ENCODE measurements at places on chromosomes 3 and 15.

DNA sequence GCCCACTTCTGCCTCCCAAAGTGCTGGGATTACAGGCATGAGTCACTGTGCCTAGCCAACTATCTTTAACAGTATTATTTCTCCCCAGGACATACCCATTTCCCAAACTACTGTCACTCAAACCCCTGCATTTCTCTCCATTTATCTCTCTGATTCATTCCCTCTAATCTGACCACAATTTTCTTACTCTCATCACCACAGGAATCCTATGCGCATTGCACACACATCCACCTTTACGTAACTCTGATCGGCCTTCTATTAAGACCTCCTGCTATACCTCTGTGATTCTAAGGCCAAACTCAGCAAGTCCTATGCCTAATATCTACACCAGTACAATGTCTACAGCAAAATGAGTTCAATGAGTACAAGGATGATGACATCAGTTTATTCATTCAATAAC lies 235.0 kb downstream of the ULK4 start:
- no peak for DNase-seq

GRCh38 chr3:39362192-39362591 lies 21.0 kb upstream of the SLC25A38 start:
- DNase-seq = no peak

GRCh38 chr15:60391722-60392315 lies 6.0 kb downstream of the ANXA2 start:
- no peak for DNase-seq

DNA sequence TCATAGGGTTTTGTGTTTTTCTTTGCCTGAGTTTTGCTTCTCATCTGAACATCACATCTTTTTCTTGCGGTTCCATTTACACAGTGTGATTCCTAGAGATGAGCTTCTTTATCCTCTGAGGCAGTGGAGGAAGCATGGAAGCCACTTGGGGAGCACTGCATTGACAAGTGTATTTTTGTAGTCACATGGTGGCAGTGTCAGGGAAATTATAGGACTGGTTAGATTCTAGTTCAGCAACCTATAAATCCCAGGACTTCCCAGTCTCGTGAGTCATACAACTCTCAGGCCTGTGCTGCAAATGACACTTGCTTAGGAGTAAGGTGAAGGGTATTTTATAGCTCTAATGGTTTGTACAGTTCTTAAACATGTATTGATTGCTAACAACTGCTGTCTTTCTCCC lies 58.4 kb downstream of the RBM6 start:
- DNase-seq = no peak

DNA sequence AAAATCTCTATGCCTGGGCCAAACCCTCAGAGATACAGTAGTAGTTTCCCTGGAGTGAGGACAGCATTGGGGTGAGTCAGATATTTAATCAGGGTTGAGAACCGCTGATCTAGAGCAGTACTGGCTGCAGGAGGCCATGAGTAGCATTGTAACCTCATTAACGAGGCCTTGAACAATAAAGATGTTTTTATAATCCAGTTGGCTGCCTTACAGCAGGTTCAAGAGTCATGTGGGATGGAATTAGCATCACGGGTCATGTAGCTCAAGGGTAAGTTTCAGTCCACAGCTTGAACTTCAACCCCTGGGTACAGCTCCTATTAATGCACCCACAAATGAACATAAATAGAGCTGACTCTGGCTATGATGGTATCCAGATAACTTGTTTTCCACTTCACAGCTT lies 5.1 kb downstream of the HPS3 start:
- DNase-seq = no peak

DNA sequence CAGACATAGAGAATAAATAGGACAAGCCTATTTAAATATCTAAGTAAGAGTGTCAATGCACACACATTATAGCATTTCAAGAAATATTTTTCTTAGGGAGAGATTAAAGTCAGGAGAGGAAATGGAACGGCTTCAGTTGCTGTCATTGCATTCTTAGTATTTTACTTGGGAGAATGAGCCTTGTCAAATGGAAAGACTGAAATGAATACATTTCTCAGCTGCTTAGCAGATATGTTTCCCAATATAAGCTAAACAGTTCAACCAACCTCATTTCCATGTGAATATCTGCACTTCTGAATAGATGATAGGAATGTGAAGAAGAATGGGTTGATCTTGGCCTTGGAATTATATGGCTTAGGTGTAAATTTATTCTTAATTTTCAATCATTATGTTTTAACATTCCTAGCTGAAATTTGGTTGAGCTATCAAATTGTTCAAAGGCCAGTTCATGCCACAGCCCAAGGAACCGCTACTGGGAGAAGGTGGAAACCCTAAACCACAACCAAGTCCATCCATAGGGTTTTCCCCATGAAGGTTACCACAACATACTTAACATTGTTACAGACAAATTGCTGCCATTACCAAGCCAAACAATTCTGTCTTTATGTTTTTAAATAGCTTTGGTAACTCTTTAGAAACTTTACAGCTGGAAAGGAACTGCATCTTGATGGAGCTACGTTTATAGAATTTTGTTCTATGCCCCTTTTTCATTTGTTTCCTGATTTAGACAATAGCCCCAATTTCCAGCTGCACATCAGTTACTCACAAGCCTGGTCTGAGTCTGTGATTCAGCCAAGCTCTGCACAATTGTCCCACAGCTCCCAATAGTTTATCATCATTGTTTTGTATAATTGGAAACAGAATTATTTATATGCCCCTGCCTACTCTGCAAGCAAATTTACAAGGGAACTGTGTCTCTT lies 459.6 kb downstream of the MECOM start:
- no peak for DNase-seq

DNA sequence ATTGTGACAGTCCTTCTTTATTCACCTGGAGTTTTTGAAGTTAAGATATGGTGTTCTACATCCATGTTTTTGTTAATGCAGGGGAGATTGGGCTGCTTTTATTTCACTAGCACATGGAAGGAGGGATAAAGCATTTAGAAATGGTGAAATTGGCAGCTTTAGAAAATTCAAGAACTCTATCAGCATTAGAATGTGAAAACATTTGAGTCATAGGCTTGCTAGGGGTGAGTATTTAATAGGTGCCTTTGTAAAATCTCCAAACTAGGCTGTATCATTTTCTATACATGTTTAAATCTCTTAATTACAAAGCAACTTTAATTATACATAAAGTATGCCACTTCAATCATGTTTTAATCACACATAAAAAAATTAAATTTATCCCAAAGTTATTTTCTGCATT lies 12.9 kb downstream of the NLGN1 start:
- no peak for DNase-seq

DNA sequence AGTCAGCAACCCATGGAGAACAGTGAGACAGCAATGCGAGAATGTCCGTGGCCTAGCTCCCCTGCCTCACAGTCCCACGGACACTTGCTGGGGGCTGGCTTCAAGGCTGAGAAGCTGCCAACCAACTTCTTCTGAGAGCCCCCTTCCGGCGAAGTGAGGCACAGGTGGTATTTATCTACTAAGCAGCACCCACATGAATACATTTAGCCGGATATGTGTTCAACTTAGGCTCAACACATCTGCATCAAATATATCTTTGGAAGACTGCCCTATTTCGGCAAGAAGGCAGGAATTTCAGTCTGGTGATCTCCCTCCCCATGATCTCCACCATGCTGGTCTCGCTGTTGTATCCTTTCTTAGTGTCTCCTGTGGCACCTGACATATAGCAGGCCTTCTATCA lies 340.9 kb upstream of the NR2E3 start:
- DNase-seq = no peak

GRCh38 chr15:37038716-37039106 lies 61.6 kb downstream of the MEIS2 start:
- no peak for DNase-seq

DNA sequence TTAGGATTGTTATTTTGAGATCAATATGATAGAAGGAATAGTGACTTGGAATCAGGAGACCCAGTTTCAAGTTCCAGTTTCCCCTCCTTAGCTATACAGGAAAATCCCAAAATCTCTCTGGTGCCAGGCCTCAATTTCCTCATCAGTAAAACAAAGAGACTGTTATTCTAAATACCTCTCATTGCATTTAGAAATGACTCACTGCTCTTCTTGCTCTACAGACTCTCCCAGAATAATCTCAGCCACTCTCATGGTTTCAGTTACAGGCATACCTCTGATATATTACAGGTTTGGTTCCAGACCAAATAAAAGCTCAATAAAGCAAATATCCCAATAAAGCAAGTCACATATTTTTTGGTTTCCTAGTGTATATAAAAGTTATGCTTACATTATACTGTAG lies 28.3 kb downstream of the IMPG2 start:
- no peak for DNase-seq

DNA sequence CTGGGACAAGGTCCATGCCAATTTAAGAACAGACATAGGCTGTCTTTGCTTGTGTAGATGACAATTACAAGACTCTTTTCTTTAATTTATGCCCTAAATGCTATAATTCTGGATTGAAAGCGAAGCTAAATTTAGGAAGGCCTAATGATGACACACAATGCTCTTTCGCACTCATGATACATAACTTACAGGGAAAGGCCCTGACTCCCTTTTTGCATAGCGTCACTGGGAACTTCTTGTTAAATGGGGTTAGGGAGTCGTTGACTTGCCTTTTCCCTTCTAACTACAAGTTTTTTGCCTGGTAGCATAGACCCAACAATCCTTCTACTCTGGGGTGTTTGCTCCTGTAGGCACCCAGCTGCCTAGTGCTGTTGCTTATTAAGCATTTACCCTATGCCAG lies 329.5 kb upstream of the LRRFIP2 start:
- DNase-seq = no peak

DNA sequence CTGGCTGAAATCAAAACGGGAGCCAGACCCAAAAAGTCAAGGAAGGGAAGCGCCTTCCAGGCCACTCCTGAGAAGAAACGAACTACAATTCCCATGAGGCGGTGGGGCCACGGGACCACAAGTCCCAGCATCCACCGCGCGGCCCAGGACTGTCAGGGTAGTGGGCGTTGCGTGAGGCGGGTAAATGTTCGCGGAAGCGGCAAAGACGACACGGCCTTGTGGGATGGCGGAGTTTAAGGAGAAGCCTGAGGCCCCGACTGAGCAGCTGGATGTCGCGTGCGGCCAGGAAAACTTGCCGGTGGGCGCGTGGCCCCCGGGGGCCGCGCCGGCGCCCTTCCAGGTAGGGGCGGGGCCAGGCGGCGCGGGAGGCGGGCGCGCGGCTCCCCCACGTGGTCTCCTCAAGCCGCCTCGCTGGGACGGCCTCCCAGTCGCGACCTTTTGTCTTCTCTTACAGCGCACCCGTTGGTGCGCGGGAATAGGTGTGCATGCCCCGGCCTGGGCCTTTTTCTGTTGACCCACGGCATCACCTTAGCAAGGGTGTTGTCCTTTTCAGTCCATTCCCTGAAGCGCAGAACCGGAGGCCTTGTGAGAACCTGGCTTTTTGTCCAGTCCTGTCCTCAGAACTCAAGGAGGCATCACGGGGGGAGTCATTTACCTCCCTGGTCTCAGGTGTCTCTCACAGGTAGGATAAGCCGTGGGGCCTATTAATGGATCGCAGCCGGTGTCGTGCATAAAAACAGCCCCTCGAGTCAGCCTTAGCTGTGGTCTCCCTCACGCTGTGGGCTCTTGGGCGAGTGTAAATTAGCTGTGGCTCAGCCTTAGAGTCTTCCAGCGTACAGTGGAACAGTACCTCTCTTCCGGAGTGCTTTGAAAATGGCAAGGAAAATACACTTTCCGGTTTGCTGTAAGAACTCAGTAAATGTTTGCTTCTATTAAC lies at the start of gene SETMAR:
TSS of gene SETMAR (plus strand) at position 183 of the 937 bp plus-strand sequence. CDS start at position 185, 2 bp downstream.
- peak; percentile 81 for DNase-seq

- no peak for DNase-seq
Measured at GRCh38 chr3:170724599-170725280, 138.9 kb upstream of the SLC7A14 start.

GRCh38 chr15:55846116-55846707 lies 103.3 kb upstream of the PRTG start:
- DNase-seq = no peak

- no peak for DNase-seq
Measured at GRCh38 chr3:58857402-58857801, 190.8 kb upstream of the FAM3D start.

- no peak for DNase-seq
Measured at GRCh38 chr15:82875411-82876003, 66.1 kb downstream of the WHAMM start.

DNA sequence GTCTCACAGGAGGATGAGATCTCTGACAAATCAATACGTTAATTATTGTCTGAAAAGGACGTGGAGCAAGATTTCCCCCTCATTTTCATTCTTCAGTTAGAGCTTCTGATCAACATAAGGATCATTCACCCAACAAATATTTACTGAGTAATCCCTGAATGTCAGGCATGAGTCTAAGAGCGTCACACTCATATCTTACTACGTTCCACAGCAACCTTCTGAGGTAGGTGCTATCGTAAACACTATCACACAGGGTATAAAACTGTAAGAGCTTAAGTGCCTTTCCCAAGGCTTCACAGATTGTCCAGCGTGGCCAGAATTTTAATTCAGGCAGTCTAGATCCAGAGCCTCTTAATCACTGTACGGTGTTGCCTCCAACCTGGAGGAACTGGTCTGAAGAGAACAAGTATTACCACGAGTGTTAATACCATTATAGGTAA lies 10.6 kb upstream of the TM4SF1 start:
- DNase-seq = no peak

- no peak for DNase-seq
Measured at GRCh38 chr3:137771401-137772213, 7.5 kb downstream of the SOX14 start.

- DNase-seq = no peak
Measured at GRCh38 chr3:11379824-11380701, 107.9 kb downstream of the ATG7 start.

DNA sequence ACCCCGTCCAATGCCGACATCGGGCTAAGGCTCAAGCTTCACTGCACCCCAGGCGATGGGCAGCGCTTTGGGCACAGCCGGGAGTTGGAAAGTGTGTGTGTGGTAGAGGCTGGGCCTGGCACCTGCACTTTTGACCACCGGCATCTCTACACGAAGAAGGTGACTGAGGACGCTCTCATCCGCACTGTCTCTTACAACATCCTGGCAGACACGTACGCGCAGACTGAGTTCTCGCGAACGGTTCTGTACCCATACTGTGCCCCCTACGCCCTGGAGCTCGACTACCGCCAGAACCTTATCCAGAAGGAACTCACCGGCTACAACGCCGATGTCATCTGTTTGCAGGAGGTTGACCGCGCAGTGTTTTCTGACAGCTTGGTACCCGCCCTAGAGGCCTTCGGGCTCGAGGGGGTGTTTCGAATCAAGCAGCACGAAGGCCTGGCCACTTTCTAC lies 1.0 kb downstream of the PDE12 start:
- peak; percentile 10 for DNase-seq

DNA sequence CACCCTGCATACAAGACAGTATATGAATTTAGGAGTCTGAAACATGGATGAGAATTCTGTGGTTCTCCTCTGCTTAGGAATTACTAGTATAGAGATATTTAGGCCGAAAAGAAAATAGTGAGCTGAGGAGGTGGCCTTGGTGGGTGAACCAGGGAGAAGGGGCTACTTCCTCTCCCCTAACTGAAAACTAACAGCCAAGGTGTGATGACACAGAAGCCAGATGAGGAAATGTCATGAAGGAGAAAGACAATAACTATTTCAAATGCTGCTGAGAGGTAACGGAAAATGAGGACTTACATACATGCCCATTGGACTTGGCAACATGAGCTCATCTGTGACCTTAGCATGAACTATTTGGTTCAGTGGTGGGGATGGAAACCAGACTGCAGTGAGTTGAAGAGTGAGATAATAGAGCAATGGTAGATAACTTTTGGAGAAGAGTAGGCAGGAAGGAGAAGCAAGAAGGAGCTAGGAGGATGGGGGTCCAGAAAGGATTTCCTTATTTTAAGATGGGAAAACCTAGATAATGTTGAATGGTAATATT lies 114.4 kb upstream of the TSPAN3 start:
- no peak for DNase-seq

- DNase-seq = no peak
Measured at GRCh38 chr15:73677146-73677607, 7.0 kb upstream of the CD276 start.

All from activated naive CD4-positive, alpha-beta T cell (primary cell).